Right lung (tissue), 10 donors: ENCODE measurements at places on chromosomes 4 and X.

DNA sequence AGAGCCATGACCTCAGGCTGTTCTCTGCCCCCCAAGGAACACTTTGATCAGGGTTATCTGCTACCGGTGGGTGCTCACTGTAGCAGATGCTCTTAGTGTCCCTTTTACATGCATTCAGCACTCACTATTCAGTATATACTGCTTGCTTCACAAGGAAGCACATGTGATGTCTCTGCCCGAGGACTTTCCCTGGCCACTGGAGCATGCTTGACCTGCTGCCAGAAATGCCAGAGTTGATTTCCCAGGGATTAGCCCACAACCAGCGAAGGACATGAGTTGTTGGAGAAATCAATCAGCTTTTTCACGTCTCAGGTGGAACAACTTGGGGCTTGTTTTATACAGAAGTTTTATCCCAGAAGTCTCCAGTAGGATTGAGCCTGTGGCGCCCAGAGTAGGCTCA, 51.2 kb upstream of the RPS6KA3 start:
- DNase-seq, result no peak

DNA sequence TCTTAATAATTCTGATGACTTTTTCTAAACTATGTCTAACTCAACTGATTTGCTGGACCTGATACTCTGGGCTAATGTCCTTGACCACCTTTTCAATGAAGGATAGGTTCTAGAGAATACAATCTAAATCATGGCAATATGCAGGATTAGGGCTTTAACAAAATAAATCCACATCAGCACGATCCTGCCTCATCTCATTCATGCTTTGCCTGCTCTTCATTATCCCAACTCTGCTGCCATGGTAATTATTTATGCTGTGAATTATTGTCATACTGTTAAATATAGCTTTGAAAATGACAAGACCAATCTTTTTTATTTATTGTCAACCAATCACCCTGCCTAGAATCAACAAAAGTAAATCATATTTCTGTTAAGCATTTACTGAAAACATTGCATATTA, 2176.7 kb upstream of the AGA start:
- no peak for DNase-seq

DNA sequence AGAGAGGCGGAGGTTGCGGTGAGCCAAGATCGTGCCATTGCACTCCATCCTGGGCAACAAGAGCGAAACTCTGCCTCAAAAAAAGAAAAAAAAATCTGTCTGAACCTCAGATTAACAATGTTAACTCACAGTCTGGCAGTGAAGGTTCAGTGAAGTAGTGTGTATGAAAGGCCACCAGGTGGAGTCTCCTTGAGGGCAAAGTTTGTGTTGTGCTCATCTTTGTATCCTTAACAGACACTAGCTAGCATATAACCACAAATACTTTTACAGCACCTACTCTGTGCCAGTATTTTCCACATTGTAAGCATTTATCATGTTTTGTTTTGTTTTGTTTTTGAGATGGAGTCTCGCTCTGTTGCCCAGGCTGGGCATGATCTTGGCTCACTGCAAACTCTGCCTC, 46.0 kb upstream of the MGST2 start:
- DNase-seq, result no peak

- DNase-seq, result no peak
These were observed 61.6 kb upstream of the VAMP7 start for GRCh38 chrX:155819525-155819924.

DNA sequence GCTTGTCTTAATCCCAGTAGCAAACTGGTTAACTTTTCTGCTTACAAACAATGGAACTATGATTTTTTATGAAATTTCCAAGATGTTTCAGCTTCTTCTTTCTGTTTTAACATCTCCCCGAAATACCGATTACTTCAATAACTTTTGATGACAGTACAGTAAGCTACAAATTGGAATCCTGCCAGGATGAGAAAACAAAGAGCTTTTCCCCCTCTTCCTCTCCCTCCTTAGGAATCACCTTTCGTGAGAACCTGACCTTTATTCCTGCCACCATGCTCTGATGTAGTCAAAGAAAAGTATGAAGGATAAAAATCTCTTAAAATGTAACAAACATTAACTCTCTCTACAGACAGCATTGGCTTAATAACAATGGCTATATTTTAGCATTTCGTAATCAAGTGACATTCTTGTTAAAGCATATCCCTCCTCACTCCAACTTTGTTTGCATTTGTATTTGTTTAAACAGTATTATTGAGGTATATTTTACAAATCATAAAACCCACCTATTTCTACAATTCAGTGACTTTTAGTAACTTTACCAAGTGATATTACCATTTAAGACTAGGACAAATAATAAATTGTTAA, 148.7 kb upstream of the NAP1L5 start:
- peak; percentile 46 for DNase-seq

- DNase-seq, result no peak
These were observed 119.9 kb upstream of the GRID2 start for GRCh38 chr4:92183825-92184224.
